ENCODE measurements at places on chromosomes 13 and 19. TPM values are rescaled to one million over a fixed set of nuclear protein-coding genes. Genes with fewer than 3 reads are reported as not detected.

GRCh38 chr13:47094734-47095434, 198.0 kb upstream of the HTR2A start:
- no peak for ATAC-seq

DNA sequence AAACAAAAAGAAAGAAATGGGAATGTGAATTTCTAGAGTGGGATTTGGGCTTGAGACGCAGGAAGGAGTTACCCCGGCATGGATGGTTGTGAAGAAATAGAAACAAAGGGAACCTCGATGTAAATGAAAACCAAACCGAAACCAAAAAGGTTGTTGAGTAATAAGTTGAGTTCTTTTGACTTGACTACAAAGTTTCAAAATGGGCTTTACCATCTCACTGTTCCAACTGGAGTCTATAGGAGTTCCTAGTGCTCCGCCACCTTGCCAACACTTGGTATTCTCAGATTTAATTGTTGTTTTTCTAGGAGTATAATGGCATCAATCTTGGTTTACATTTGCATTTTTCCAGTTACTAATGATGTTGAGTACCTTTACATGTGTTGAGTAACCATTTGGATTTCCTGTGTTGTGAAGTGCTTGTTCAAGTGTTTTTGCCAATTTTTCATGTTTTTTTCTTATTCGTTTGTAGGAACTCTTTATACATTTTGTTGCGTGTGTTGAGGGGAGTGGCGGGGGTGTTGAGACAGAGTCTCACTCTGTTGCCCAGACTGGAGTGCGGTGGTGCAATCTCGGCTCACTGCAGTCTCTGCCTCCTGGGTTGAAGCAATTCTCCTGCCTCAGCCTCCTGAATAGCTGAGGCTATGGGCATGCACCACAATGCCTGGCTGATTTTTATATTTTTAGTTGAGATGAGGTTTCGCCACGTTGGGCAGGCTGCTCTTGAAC, 9.2 kb downstream of the UBE2S start:
- ATAC-seq, result no peak

- no peak for ATAC-seq
Measured at GRCh38 chr13:51730927-51731326, 73.0 kb downstream of the DHRS12 start.

DNA sequence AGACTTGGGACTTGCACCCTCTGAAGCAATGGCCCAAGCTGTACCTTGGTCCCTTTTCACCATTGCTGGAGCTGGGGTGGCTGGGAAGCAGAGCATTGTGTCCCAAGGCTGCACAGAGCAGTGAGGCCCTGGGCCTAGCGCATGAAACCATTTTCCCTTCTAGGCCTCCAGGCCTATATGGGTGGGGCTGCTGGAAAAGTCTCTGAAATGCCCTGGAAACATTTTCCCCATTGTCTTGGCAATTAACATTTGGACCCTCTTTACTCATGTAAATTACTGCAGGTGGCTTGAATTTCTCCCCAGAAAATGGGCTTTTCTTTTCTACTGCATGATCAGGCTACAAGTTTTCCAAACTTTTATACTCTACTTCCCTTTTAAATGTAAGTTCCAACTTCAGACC, 510.5 kb downstream of the SLITRK6 start:
- no peak for ATAC-seq

DNA sequence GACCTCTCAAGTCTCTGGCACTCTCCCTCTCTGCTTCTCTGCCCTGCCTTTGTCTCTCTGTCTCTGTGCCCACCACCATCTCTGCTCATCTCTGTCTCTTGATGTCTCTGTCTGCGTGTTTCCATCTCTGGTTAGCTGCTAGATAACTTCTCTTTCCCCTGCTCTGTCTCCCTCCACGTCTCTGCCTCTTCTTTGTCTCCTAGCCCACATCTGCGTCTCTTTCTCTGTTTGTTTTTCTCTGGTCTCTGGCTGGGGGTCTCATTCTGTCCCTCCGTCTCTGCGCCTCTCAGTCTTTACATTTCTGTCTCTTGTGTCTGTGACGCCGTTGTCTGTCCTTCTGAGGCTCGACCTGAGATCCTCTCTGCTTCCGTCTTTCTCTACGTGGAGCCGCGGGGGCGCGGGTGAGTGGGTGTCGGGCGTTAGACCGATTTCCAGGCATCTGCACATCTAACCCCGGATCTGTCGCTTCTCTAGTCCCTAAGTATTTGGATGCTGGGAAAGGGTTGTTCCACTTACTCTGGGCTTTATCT, 386 bp downstream of the GIPR start:
- no peak for ATAC-seq

GRCh38 chr19:45906221-45906620, 3.8 kb upstream of the MYPOP start:
- no peak for ATAC-seq

The PEG3 gene
- 1.4 TPM for total RNA-seq

- ATAC-seq, result peak; percentile 95
Measured at GRCh38 chr19:10602330-10603083, 15.4 kb upstream of the AP1M2 start.

The NRTN gene
- 2.7 TPM for total RNA-seq

- ATAC-seq, result no peak
Measured at GRCh38 chr13:108227651-108228272, 9.6 kb downstream of the ABHD13 start.

- no peak for ATAC-seq
Measured at GRCh38 chr19:31506102-31506501, 156.9 kb upstream of the TSHZ3 start.

The ERF gene
- total RNA-seq, result 21.5 TPM

- peak; percentile 14 for ATAC-seq
Measured at GRCh38 chr19:49145573-49146407, 9.4 kb downstream of the HRC start.

DNA sequence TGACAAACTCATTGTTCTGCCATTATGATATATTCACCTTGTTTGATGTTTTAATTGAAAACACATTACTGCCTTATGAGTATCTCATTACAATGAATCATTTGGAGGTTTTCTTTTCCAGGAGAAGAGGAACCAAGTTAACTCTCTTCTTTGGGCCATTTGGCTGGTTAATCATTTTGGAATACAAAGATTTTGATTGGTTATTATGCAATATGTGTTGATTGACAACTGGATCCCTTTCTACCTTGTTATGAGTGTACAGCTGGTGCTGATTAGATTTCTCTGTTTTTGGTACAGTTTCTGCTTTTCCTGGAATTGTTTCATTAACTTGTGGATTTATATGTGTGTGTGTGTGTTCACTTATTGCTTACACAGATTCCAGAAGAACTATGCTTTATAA, 49.2 kb upstream of the RGCC start:
- ATAC-seq, result no peak

GRCh38 chr13:48400850-48401291, 12.0 kb downstream of the LPAR6 start:
- peak; percentile 90 for ATAC-seq

GRCh38 chr13:99357131-99357596, 50.0 kb upstream of the GPR183 start:
- no peak for ATAC-seq

DNA sequence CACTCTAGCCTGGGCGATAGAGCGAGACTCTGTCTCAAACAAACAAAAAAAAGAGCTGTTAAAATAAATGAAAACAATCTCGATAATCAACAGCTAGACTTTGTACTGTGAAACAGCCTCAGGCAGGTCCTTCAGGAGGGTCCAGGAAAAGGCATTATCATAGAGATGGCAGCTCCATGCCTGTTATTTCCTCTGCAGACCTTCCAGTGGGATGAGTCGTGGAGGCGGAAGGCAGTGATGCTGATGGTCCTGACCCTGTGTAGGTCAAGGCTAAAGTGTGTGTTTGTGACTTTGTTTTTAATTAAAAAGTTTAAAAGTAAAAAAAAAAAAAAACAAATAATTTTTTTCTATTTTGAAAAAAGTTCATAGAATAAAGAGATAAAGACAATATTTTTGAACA, 117.4 kb downstream of the TNFRSF19 start:
- no peak for ATAC-seq

DNA sequence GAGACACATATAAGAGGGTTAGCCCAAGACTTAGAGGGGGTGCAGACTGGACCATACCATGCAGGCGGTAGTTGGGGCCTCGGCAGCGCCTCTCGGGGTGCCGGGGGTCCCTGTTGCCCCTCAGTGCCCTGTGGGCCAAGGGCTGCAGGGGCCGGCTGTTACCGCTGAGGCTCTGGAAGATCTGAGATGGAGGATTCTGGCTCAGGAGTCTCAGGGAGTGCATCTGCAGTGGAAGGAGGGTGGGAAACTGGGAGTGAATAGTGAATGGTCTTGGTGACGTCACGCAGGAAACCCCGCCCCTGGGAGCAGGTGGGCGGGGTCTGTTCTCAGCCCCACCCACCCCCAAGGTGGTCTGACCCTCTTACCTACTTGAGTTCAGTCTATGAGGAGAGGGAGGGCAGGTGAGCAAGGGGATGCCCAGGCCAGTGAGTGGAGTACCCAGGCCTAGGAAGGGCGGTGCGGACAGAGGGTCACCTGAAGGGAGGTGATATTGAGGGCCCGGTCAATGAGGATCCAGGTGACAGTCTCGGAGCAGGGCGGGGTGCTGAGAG, 1.7 kb upstream of the DBP start:
- ATAC-seq, result no peak

The ZBTB32 gene
- not detected for total RNA-seq

DNA sequence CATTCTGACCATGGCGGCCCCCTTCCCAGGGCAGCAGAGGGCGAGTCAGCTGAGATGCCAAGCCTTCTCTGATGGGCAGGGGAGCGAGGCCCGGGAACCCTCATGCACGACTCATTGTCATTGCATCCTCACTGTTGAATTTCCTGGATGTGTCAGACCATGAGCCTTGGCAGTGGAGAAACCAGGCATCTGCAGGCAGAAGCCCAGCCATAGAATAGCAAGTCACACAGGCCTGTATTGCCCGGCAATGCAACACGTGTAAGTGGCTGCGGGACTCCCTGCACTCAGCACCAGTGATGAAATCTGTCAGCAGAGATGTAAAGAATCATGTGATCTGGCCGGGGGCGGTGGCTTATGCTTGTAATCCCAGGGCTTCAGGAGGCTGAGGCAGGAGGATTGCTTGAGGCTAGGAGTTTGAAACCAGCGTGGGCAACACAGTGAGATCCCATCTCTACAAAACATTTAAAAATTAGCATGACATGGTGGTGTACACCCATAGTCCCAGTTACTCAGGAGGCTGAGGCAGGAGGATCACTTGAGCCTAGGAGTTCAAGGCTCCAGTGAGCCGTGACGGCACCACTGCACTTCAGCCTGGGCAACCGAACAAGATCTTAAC, 199.7 kb downstream of the KATNAL1 start:
- ATAC-seq, result peak; percentile 17
